ENCODE measurements at places on chromosomes 6 and 20. TPM values are rescaled to one million over a fixed set of nuclear protein-coding genes. Genes with fewer than 3 reads are reported as not detected.

The AFG1L gene
- total RNA-seq: 1.7 TPM

The PPP1R3G gene
- total RNA-seq: 1.2 TPM

The TP53INP2 gene
- total RNA-seq: 2.5 TPM

The AARS2 gene
- 21.3 TPM for total RNA-seq

The RPS6KA2 gene
- total RNA-seq: 147 TPM

The IRAK1BP1 gene
- 2.6 TPM for total RNA-seq

The EBF4 gene
- total RNA-seq: 0.99 TPM

The ADGRF1 gene
- not detected for total RNA-seq
